ENCODE measurements at places on chromosomes 3 and 15.

DNA sequence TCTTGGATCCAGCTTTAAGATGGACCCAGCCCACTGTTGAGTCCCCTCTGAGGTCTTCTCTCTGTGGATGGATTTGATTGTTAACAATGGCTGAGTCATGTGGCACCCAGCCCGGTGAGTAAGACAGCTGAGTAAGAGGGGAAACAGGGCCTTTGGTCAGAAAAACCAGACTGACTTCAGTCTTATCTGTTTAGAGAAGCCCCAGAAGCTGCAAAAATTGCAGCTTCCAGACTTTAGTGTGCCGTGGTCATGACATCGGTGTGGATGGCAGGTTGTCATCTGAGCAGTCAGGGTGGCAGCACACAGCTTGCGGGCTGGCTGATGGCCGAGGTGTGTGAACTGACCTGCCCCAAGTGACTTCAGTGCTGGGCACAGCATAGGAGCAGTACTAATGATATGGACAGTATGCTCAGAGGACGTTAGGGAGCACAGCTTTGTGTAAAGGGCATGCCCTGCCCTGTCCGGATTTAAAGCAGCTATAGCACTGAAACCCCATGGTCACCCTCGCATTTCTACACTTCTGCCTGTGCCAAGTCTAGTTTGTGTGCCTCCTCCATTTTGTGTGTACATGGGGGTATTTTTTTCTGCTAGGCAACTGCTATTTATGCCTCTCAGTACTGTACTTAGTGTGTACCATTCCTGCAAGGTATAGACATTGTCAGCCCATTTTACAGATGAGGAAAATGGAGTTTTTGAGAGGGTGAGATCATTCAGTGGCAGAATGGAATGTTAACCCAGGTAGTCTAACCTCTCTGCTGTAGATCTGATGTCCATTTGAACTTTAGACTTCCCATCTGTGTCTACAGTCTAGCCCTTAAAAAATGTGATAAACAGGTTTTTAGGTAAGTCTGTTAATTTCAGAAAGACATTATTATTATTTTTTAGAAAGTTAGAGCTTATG lies 44.4 kb downstream of the FLNB start:
- DNase-seq = peak; percentile 88

DNA sequence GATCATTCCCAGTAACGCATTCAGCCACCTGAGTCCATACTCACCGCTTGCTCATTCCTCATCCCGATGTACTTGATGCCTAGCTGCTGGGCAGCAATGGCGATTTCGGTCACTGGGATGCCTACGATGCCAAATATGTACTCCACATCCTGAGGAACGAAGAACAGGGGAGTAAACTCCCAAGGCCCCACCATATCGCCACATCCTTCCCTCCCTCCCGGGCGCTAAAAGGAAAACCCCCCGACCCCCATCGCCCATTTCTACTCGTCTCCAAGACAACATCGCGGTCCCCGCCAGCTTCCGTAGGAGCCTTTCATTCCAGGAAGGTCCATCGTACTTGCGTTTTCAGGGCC lies 347 bp downstream of the HACL1 start:
- DNase-seq = no peak

- DNase-seq = no peak
These were observed 158.8 kb upstream of the GADL1 start for GRCh38 chr3:31053299-31053698.

GRCh38 chr15:92079047-92079446 lies 225.5 kb downstream of the SLCO3A1 start:
- peak; percentile 44 for DNase-seq

- no peak for DNase-seq
These were observed 41.5 kb upstream of the MTMR10 start for GRCh38 chr15:31032961-31033371.

- no peak for DNase-seq
These were observed 1033.9 kb downstream of the FHIT start for GRCh38 chr3:60217156-60217911.
